ENCODE measurements at places on chromosomes 13 and 19.

DNA sequence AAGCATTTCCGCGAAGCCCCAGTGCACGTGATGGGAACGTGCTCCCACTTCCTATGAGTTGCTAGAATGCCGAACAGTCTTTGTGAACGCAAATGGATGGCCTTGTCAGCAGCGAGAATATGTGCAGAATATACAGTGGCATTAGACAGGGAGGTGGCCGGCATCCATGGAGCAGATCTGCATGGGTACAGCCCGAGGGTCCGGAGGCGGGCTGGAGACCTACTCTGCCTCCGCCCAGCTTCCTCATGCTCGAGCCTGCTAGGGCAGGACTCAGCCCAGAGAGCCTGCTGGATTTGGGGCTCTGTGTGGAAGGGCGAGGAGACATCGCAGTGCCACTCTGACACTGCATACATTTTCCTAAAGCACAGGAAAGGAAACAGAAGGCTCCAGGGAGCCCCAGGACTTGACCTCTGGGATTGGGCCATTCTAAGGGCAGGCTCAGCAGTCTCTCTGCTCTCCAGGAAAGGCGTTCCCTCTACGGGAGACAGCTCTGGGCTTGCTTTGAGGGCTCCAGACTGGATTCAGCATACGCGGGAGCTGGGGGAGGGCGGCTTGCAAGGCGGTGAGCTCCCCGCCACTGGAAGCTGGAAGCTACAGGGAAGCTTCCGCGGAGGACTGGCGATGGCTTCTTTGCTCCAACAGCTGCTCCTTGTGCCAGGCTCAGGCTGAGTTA, 55.9 kb upstream of the UQCRFS1 start:
- DNase-seq = no peak

- DNase-seq = no peak
Observed at GRCh38 chr13:109465148-109465547, 321.2 kb downstream of the IRS2 start.

DNA sequence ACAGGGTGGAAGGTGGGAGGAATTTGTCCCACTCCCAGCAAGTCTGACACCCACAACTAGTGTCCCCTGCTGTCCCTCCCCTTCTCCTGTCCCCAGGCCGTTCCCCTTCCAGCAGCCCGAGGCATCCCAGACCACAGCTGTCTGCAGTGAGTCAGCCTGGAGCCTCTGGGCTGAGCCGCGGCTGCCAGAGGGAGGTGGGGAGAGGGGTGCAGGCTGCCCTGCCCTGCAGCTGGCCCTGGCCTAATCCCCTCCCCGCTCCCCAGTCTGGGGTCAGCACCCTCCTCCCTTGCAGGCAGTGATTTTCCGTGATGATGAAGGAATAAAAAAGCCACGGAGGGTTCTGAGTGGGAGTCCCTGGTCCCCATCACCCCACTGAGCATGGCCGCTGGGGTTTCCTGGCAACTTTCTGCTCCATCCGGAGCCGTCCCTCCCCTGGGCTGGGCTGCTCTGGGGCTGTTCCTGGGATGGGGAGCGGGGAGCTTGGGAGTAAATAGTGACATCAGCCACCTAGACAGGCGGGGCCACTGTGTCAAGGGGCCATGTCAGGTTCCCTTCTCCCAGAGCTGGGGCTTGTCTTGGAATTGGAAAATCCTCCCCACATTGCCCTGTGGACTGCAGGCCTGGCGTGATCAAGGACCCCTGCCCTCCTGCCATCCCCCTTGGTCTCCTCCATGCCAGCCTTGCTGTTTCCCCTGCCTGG, 16.8 kb downstream of the SPC24 start:
- DNase-seq = no peak

- no peak for DNase-seq
Observed at GRCh38 chr13:27533155-27533643, 82.8 kb upstream of the MTIF3 start.

- DNase-seq = no peak
Observed at GRCh38 chr19:33720691-33721682, 75.7 kb upstream of the KCTD15 start.

GRCh38 chr19:45090034-45090433, 2.9 kb upstream of the PPP1R37 start:
- DNase-seq = no peak

DNA sequence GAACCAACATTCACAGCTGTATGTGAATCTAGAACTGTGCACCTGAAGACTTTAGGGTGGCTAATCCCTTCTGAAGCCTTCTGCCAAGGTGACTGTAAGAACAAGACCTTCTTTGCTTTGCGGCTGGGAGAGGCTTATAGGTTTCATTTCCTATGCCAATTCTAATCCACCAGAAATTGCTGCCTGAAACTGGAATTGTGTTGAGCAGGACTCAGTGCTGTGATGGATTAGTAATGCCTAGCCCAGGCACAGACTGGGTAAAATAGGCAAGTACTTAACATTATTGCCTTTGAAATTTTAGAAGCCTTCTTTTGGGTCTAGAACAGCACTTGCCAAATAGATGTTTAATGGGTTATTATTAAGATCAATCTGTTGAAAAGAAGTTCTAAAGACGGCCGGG, 11.5 kb downstream of the SLC25A23 start:
- no peak for DNase-seq

All from NCI-H1436 treated with DMSO at 0.1 percent for 48 hours (cell line).